ENCODE measurements at places on chromosomes 13 and 19. TPM values are rescaled to one million over a fixed set of nuclear protein-coding genes. Genes with fewer than 3 reads are reported as not detected.

The FGF9 gene
- total RNA-seq: not detected

The ZNF490 gene
- total RNA-seq: 9.8 TPM

The SYNGR4 gene
- total RNA-seq: not detected

- no peak for DNase-seq
Observed at GRCh38 chr13:26539738-26540292, 17.7 kb upstream of the WASF3 start.

GRCh38 chr13:35720290-35720689, 243.8 kb upstream of the MAB21L1 start:
- no peak for DNase-seq

DNA sequence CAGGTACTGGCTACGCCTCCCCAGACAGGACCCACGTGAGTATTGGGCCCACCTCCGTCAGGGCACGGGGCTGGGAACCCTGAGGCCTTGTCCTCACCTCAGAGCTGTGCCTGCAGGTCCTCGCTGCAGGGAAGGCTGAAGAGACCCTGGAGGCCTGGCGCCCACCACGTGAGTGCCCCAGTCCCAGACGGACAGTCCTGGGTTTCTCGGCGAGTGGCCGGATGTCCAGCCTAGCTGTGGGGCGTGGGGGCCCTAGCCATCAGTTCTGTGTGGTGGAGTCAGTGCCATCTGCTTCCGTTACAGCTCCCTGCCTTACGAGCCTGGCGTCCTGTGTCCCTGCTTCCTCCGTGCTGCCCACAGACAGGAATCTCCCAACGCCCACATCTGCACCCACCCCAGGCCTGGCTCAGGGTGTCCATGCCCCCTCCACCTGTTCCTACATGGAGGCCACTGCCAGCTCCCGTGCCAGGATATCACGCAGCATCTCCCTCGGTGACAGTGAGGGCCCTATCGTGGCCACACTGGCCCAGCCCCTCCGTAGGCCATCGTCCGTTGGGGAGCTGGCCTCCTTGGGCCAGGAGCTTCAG, 7.8 kb upstream of the OVOL3 start:
- DNase-seq: no peak

DNA sequence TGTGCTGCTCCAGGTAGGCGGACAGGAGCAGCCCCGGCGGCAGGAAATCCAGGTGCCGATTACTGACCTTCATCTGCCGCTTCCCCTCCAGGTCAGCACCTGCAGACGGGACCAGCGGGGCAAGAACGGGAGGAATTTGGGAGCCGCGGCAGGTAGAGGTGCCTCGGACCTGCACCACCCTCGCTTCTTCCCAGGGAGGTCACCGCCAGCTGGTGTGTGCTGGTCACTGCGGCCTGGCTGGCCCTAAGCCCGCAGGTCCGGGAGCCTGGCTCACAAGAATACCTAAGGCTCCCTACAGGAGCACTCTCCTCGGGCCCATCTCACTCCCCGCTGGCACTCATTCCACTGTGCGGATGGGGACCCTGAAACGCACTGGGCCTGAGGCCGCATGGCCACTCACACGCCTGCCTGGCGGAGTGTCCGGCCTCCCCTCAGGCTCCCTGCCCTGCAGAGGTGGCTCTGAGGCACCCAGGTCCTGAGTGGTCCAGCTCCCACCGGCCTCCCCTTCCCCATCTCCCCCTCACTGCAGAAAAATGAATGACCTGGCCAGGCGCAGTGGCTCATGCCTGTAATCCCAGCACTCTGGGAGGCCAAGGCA, 4.3 kb downstream of the RNU6-9 start:
- DNase-seq: no peak

- no peak for DNase-seq
Observed at GRCh38 chr13:23758798-23759527, 130.2 kb downstream of the MIPEP start.

- no peak for DNase-seq
Observed at GRCh38 chr19:42249769-42250168, 5.2 kb downstream of the ERF start.

All from HFFc6 (cell line).